ENCODE measurements at places on chromosomes 5 and 9.
A peak's percentile ranks its signal among the peaks of the same experiment; 100 is the strongest.

- DNase-seq: peak; percentile 46
Measured at GRCh38 chr5:124996764-124997077, 250.3 kb upstream of the ZNF608 start.

DNA sequence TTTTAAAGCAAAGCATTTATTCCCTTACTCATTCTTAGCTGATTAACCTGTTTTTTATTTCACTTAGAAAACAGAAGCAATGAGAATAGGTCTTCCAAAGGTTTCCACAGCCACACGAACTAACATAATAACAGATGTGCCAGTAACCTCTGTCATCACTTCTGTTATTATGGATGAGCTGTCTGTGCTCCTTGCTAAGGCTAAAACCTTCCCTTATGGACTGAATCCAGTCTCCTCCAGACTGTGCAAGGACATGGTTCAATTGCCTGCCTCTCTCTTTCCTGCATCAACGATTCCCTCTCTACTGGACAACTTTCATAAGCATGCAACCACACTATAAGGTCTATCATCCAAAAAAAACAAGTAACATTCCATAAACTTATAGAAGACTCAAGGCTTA lies 1446.2 kb downstream of the MAT2B start:
- no peak for DNase-seq

DNA sequence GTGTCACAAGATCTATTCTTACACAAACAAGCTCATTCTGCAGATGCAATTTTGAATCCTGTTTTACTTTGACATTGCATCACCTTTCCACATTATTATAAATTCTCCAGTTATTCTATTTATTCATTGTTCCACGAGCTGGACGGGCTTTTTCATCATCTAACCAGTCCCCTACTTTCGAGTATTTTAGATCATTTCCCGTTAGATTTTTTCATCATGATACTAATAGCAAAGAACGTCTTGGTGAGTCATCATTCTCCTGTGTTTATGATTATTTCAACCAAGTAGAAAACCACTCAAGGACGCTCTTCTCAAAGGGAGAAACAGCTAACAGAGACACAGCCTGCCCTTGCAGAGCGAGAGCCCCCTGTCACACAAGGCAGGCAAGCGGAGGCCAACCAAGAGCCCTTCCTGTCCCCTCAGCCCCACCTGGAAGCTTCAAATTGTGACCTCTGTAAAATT lies 15.1 kb downstream of the BBLN start:
- peak; percentile 15 for DNase-seq

DNA sequence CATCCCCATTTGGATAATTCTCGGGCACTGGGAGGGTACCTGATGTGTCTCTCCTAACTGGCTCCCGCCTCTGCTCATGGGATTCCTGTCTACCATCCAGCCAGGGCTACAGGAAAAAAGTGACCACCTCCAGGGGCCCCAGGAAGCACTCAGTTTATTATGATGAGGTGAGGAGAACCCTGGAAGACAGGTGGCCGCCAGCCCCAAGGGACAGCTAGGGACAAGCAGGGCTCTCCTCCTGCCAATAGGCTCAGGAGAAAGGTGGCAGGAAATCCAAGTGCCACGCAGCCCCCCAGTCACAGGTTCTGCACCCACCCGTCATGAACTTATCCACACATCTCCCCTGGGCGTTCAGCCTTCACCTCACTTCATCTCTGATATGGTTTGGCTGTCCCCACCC lies 61.5 kb upstream of the ZNF354A start:
- DNase-seq: no peak

DNA sequence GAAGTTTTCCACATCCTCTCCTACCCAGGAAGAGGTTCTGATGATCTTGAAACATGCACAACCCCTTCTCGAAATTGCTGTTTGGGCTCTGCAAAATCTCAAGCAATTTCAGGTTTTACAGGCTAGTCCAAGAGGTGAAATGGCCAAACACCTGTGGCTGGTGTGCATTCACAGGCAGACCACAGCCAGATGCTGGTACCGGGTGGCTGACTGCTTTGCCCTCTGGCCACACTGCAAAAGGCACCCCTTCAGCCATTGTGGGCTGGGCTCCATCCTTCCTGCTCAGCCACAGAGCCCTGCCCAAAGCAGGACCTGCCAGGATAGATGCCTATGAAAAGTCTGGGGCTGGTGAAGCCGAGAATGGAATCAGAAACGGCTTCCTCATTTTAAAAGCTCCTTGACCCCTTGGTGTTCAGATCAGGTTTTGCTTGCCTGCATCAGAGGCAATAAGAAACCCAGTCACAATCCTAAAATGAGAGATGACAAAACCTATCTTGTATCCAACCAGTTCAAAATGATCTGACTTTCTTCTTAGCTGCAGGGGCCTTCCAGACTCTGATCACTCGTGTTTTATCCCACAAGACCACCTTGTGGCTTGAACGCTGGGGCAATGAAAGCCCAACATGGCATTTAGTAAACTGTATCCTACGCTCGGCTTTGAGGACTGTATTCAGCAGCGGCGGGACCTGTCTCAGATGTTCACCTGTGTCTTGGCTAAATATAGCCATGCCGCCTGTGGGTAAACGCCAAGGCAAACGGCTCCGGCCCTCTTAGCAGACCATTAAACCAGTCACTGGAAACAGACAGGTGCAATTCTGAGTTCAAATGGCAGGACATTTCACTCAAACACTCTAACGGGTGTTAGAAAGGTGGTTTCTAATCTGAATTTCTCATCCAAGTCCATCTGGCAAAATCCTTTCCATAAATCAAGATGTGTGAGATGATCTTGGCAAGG lies 49.6 kb downstream of the EPB41L4B start:
- DNase-seq: no peak

GRCh38 chr5:101393795-101394450 lies 490.8 kb upstream of the ST8SIA4 start:
- DNase-seq: peak; percentile 1

DNA sequence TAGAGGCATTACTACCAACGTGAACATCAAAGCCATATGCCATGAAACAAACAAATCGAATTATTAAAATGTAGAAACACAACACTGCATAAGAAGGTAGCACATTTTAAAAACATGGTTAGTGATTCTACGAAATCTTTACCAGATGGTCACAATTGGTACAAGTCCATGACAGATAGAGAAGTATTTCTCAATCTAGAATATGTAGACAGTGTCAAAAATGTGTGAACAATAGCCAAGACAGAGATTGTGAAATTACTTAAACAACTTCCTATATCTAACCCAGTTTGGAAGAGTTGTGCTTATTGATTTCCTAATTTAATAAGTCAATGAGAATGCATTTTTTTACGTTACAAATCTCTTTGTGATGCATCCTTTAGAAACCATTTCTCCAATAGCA lies 1121.6 kb downstream of the MAT2B start:
- DNase-seq: no peak

GRCh38 chr9:109378316-109378715 lies 57.5 kb upstream of the EPB41L4B start:
- no peak for DNase-seq

DNA sequence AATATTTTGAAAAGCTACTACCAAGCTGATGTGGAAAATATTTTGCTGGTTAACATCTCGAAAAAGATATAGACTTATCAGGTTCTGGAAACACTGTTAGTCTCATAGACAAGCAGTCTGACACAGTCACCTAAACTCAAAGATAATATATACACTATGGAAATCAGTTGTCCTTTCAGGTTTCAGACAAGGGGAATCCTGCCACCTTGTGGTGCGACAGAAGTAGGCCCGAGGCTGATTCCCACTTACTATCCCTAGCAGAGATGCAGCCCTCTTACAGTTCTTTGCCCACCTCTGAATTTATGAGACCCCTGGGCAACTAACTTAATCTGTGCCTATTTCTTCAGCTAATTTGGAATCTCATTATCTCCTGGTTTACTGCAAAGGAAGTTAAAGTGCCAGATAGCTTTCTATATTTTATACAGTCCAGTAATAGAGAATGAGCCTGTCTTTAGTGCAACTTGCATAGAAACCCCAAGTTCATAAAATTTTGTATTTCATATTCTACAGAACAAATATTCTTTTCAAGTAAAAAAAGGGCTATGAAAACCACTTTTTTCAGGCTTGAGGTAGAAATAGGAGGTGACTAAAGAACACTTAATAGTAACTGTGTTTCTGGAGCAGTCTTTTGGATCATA lies 16.9 kb downstream of the RAD1 start:
- DNase-seq: peak; percentile 70

DNA sequence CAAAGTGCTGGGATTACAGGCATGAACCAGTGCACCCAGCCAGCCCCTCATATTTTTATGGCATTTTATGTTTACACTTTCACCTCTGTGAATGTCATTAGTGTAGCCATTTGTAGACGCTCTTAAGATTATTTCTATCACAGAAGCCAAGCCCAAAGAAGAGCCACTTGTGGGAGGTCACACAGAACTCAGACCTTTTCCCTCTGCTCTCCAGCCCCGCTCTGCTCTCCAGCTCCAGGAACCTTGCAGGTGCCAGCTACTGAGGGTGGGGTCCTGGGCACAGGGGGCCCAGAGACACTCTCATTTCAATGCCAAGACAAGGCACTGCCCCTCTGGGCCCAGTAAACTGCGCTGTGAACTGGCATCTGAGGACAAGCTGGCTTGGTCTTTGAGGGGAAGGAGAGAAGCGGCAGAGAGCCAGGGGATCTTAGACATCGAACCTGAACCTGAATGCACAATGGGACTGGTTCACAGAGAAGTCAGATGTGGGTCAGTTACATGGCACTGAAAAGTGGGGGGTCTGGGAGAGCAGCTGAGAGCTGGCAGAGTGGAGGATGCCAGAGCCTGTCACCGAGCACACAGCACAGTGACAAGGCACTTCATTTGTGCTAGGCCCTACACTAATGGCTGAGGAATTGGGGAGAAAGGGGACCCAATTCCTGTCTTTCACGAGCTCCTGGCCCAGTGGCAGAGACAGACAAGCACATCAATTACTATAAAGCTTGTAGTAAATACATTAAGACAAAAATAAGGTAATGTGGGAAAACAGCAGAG lies 16.7 kb downstream of the ANXA6 start:
- DNase-seq: no peak

- DNase-seq: no peak
Measured at GRCh38 chr9:122212473-122213004, 16.2 kb downstream of the LHX6 start.

GRCh38 chr5:135974021-135974600 lies 19.3 kb upstream of the LECT2 start:
- DNase-seq: peak; percentile 39

DNA sequence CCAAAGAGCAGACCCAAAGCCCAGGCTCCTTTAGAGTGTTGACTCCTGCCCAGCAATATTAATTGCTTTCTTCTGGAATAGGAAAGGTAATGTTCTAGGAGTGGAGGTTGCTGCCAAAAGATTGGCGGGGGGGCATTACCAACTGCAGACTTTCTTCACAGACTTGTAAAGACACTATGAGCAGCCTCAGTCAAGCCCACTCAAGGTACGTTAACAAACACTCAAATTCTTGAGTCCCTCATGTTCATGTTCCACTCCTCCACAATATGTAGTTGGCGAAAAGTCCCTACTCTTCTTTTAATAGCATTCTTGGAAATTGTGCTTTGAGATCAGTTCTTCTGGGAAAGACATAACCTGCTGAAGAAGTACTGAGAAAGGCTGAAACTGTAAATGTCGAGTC lies 409.2 kb upstream of the KIF2A start:
- DNase-seq: no peak

GRCh38 chr9:77022783-77023440 lies 3.5 kb downstream of the FOXB2 start:
- DNase-seq: no peak

DNA sequence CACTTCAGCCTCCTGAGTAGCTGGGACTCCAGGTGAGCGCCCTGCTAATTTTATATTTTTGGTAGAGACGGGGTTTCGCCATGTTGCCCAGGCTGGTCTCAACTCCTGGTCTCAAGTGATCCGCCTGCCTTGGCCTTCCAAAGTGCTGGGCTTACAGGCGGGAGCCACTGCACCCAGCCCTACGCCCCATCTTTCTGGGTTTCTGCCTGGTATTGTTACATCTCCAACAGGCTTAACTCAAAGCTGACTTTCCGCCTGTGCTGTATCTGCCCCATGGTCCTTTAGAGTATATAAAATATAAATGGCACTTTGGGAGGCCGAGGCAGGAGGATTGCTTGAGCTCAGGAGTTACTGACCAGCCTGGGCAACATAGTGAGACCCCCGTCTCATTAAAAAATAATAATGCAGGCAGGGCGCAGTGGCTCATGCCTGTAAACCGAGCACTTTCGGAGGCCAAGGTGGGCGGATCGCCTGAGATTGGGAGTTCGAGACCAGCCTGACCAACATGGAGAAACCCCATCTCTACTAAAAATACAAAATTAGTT lies 36.5 kb upstream of the GLDC start:
- DNase-seq: peak; percentile 9

DNA sequence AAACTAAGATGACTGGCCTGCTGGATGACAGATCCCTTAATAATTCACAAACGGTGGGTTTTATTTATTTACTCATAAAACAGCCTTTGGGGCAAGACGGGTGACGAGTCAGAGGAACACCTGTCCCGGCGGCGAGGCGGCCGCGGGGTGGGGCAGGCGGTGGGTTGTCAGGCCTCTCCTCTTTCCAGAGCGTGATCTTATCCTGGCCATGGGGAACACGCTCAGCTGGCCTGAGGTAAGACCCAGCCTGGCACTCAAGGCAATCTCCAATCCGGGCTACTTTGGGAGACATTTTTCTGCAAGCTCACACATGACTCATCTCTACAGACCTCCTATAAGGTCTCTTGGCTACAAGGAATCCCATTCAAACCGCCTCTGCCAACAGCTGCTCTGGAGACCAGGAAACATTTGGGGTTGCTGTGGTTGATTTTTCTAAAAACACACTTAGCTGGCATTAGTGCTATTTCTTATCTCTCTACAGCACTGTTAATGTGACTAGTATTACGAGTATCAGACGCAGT lies 6.3 kb downstream of the RAPGEF1 start:
- DNase-seq: peak; percentile 94

DNA sequence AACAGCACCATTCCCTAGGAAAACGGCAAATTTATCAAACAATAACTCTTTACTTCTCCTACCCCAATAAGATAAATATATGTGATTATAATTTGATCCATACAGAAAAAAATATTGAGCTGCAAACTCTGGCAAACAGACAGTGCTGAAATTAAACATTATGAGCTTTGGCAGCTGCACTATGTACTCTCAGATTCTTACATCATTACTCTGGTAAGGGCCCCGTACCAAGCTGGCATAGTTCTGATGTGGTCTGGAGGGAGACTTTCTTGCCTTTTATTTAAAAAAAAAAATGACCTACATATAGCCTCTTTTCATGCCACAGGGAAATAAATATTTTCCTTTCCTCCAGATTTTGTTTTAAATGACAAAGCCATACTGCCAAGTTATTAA lies 95.0 kb downstream of the NR6A1 start:
- peak; percentile 55 for DNase-seq

- DNase-seq: no peak
Measured at GRCh38 chr5:1919209-1919566, 36.5 kb upstream of the IRX4 start.

GRCh38 chr5:6713274-6714225 lies at the start of gene TENT4A:
Gene TENT4A, plus strand, starts transcription at chr5:6713432. Its CDS starts 552 bp downstream, at chr5:6713984.
- DNase-seq: peak; percentile 27

All from AG10803 (cell line).